ENCODE measurements at places on chromosomes 1 and 21. TPM values are rescaled to one million over a fixed set of nuclear protein-coding genes. Genes with fewer than 3 reads are reported as not detected.

Gene ADGRL4
- total RNA-seq = 7.8 TPM

Gene TENT5C
- 5.6 TPM for total RNA-seq

Gene ZYG11A
- total RNA-seq = not detected

Gene TMEM50A
- 103 TPM for total RNA-seq

GRCh38 chr1:59232216-59232615, 64.7 kb upstream of the FGGY start:
- no peak overlapping the region for H3K27ac ChIP-seq
- H3K27me3 ChIP-seq = no peaks in the 10 kb centered on the region
- H3K4me1 ChIP-seq = no peaks in the 10 kb centered on the region

- H3K27me3 ChIP-seq = no peaks in the 10 kb centered on the region
- DNase-seq = no peak
- H3K36me3 ChIP-seq = no peaks in the 10 kb centered on the region
Measured at GRCh38 chr1:229195246-229195645, 75.7 kb upstream of the RAB4A start.

- no peak overlapping the region for H3K4me3 ChIP-seq
- H3K27me3 ChIP-seq = no peaks in the 10 kb centered on the region
- no peak for DNase-seq
- no peaks in the 10 kb centered on the region for H3K36me3 ChIP-seq
- H3K4me1 ChIP-seq = no peaks in the 10 kb centered on the region
Measured at GRCh38 chr1:207020065-207020708, 12.4 kb downstream of the C1orf116 start.

DNA sequence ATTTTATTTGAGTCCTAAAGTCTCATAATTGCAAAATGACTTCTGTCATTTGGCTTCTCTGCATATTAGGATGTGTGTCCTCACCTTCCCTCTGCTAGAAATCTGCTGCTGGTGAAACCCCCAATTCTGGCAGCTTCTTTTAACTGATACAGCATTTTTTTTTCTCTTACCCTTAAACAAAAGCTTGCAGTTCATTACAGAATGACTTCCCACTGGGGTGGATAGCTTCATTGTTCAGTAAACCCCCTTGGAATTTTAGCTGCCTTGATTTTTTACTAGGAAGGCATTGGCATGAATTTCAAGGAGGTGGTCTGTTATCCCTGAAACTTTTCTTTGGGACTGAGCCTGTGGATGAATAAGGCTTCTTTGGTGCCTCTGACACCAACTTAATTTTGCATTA, 16.8 kb downstream of the TSEN15 start:
- DNase-seq = no peak
- no peak overlapping the region for H3K27ac ChIP-seq
- peaks cover 32% of the 10 kb centered on the region for H3K36me3 ChIP-seq
- H3K4me3 ChIP-seq = no peak overlapping the region
- no peaks in the 10 kb centered on the region for H3K27me3 ChIP-seq

DNA sequence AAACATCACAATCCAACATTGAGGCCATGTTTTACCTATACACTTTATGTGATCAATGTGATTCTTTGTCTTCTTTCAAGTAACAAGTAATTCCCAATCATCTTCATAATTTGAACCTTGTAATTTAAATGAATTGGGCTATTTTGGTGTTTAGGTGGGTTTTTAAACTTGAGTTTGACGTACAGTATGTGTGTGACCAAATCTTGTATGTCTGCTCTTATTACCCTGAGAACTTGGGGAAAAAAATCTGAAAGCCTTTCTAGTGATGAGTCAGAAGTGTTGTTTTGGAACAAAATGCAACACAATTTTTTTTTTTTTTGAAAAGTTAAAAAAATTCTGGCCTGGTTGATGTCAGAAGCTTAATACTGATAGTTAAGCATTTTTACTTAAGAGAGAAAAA, 68.5 kb downstream of the HHAT start:
- no peaks in the 10 kb centered on the region for H3K4me1 ChIP-seq
- H3K27me3 ChIP-seq = no peaks in the 10 kb centered on the region

- H3K27ac ChIP-seq = no peak overlapping the region
- no peaks in the 10 kb centered on the region for H3K27me3 ChIP-seq
- no peaks in the 10 kb centered on the region for H3K4me1 ChIP-seq
- no peak overlapping the region for H3K4me3 ChIP-seq
Measured at GRCh38 chr1:107225706-107226105, 84.9 kb downstream of the NTNG1 start.

GRCh38 chr1:10186331-10187025, 23.9 kb upstream of the KIF1B start:
- no peak for DNase-seq
- H3K27me3 ChIP-seq = no peaks in the 10 kb centered on the region
- H3K4me1 ChIP-seq = no peaks in the 10 kb centered on the region
- no peak overlapping the region for H3K4me3 ChIP-seq
- no peak overlapping the region for H3K27ac ChIP-seq

- no peaks in the 10 kb centered on the region for H3K27me3 ChIP-seq
- DNase-seq = no peak
- H3K4me1 ChIP-seq = peaks cover 41% of the 10 kb centered on the region
- H3K27ac ChIP-seq = peak overlapping the region; percentile 83
- H3K4me3 ChIP-seq = peak overlapping the region; percentile 69
- H3K36me3 ChIP-seq = no peaks in the 10 kb centered on the region
Measured at GRCh38 chr1:40782371-40782956, 1.1 kb upstream of the KCNQ4 start.

- no peaks in the 10 kb centered on the region for H3K4me1 ChIP-seq
- no peak overlapping the region for H3K4me3 ChIP-seq
- H3K27me3 ChIP-seq = no peaks in the 10 kb centered on the region
- no peaks in the 10 kb centered on the region for H3K36me3 ChIP-seq
Measured at GRCh38 chr1:163981500-163982030, 577.4 kb upstream of the PBX1 start.
